ENCODE measurements at places on chromosomes 7 and 10. TPM values are rescaled to one million over a fixed set of nuclear protein-coding genes. Genes with fewer than 3 reads are reported as not detected.

Gene MYO3A
- total RNA-seq, result not detected

- H3K4me3 ChIP-seq, result no peak overlapping the region
- no peak overlapping the region for H3K27ac ChIP-seq
- DNase-seq, result no peak
Measured at GRCh38 chr7:66964411-66964810, 31.0 kb downstream of the SBDS start.

Gene ADCY1
- not detected for total RNA-seq

GRCh38 chr7:141201145-141201885, 127.5 kb downstream of the TMEM178B start:
- H3K27me3 ChIP-seq, result peaks cover 29% of the 10 kb centered on the region
- H3K4me3 ChIP-seq, result no peak overlapping the region
- no peak for DNase-seq
- H3K36me3 ChIP-seq, result no peaks in the 10 kb centered on the region
- no peak overlapping the region for H3K27ac ChIP-seq
- H3K4me1 ChIP-seq, result no peaks in the 10 kb centered on the region

Gene GPR15LG
- not detected for total RNA-seq

Gene CALD1
- 1.1 TPM for total RNA-seq

Gene ATRNL1
- total RNA-seq, result 0.41 TPM

DNA sequence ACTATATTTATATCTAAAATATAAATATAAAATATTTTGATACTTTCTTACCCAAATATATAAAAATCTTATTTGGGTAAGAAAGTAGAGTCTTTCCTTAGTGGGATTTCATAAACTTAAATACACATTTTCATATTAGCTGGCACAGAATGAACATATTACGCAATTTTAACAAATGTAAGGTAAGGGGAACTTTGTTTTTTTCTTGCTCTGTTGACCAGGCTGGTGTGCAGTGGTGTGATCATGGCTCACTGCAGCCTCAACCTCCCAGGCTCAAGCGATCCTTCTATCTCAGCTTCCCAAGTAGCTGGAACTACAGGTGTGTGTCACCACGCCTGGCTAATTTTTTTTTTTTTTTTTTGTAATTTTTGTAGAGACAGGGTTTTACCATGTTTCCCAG, 18.3 kb downstream of the CYP26A1 start:
- peaks cover 15% of the 10 kb centered on the region for H3K27me3 ChIP-seq
- no peak overlapping the region for H3K4me3 ChIP-seq

DNA sequence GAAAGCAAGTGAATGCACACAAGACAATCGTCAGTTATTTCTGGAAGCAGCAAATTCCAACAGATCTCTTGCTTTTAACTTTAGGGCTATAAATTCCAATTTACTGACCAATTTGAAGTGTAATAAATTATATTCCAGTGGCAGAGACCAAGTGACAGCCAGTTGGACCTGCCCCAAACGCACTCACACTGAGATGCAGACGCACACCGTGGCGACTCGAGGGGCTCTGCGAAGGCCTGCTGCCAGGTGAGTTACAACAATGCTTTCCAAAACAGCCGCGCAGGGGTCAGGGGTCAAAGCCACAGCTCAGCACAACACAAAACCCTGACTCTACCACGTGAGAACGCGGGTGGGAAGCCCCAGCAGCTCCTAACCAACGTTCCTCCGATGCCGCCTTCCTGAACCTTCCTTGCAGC, 97.4 kb downstream of the ZRANB1 start:
- no peaks in the 10 kb centered on the region for H3K27me3 ChIP-seq
- H3K4me1 ChIP-seq, result no peaks in the 10 kb centered on the region
- H3K27ac ChIP-seq, result no peak overlapping the region
- no peak for DNase-seq
- H3K36me3 ChIP-seq, result no peaks in the 10 kb centered on the region

- no peaks in the 10 kb centered on the region for H3K36me3 ChIP-seq
- DNase-seq, result no peak
- peaks cover 18% of the 10 kb centered on the region for H3K27me3 ChIP-seq
- no peak overlapping the region for H3K27ac ChIP-seq
- no peaks in the 10 kb centered on the region for H3K4me1 ChIP-seq
Measured at GRCh38 chr10:75814014-75814413, 382.6 kb downstream of the LRMDA start.

DNA sequence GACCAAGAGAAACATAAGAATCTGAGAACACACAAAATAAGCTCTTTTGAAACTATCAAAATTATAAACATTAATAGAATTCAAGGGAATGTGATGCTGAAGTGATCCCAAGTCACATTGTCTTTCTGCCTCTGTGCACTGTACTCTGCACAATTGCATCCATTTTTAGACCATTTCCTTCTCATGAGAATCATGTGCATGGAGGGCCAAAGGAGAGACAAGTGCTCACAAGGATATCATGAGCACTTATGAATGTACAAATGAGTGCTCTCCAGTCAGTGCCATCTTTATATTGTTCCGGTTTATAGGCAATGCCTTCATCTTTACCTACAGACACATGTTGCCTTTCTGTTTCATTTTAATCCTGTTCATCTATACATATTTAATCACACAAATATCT, 36.9 kb downstream of the MET start:
- no peak overlapping the region for H3K27ac ChIP-seq
- no peak for DNase-seq
- H3K4me3 ChIP-seq, result no peak overlapping the region
- H3K4me1 ChIP-seq, result no peaks in the 10 kb centered on the region
- peaks cover 22% of the 10 kb centered on the region for H3K27me3 ChIP-seq
- no peaks in the 10 kb centered on the region for H3K36me3 ChIP-seq

Gene RNF148
- total RNA-seq, result not detected

GRCh38 chr7:117827862-117828261, 45.4 kb downstream of the CTTNBP2 start:
- H3K36me3 ChIP-seq, result no peaks in the 10 kb centered on the region
- no peaks in the 10 kb centered on the region for H3K4me1 ChIP-seq
- H3K4me3 ChIP-seq, result no peak overlapping the region
- H3K27ac ChIP-seq, result no peak overlapping the region
- H3K27me3 ChIP-seq, result no peaks in the 10 kb centered on the region
- no peak for DNase-seq

Gene HPS1
- 46.6 TPM for total RNA-seq

- H3K4me3 ChIP-seq, result no peak overlapping the region
- no peak overlapping the region for H3K27ac ChIP-seq
- no peaks in the 10 kb centered on the region for H3K27me3 ChIP-seq
- no peaks in the 10 kb centered on the region for H3K4me1 ChIP-seq
Measured at GRCh38 chr7:8739837-8740236, 306.4 kb downstream of the NXPH1 start.

Gene AP4M1
- total RNA-seq, result 13.0 TPM

- no peak for DNase-seq
- no peaks in the 10 kb centered on the region for H3K27me3 ChIP-seq
- H3K36me3 ChIP-seq, result no peaks in the 10 kb centered on the region
- no peak overlapping the region for H3K27ac ChIP-seq
- no peak overlapping the region for H3K4me3 ChIP-seq
Measured at GRCh38 chr10:51508156-51508555, 191.2 kb downstream of the CSTF2T start.

DNA sequence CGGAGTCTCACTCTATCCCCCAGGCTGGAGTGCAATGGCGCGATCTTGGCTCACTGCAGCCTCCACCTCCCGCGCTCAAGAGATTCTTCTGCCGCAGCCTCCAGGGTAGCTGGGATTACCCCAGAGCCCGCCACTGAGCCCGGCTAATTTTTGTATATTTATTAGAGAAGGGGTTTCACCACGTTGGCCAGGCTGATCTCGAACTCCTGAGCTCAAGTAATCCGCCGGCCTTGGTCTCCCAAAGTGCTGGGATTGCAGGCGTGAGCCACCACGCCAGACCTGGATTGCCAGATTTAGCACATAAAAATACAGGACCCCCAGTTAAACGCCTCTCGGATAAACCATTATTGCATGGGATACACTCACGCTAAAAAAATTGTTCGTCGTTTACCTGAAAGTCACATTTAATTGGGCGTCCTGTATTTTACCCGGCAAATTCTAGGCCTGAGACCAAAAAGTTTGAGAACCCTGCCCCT, 375 bp upstream of the GATAD1 start:
- peak overlapping the region; percentile 83 for H3K27ac ChIP-seq
- peak overlapping the region; percentile 79 for H3K4me3 ChIP-seq
- no peaks in the 10 kb centered on the region for H3K27me3 ChIP-seq
- H3K4me1 ChIP-seq, result peaks cover 16% of the 10 kb centered on the region
- no peaks in the 10 kb centered on the region for H3K36me3 ChIP-seq
- no peak for DNase-seq

DNA sequence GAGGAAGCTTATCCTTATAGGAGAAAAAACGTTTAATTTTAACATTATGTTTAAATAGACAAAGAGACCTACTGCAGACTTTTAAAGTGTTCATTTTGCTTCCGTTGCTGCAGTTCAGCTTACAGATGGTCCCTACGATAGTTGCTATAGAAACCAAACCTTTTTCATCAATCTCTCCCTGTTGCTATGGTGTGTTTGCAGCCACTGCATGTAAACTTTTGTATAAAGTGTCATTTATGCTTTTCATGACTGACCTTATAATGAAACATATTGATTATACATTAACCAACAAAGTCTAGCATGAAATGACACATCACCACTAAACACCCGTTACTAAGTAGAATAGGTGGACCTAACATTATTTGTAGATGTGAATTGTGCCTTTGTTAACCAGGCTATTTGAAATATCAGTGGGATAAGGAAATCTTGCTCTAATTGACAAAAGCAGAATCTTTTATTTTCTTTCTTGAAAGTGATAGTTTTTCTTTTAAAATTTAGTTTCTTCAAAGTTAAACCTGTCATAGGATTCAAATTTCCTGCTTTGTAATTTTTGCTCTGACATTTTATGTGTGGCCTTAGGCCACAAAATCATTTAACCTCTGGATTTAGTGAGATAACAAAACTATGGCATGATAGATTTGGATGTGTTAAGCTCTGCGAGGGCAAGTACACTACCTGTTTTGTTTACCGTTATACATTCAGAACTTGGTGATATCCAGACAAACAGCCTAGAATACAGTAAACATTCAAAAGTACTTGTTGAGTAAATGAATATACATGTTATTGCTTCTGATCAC, 64.0 kb downstream of the CACNB2 start:
- H3K27me3 ChIP-seq, result no peaks in the 10 kb centered on the region
- H3K27ac ChIP-seq, result no peak overlapping the region
- DNase-seq, result no peak
- peaks cover 2% of the 10 kb centered on the region for H3K4me1 ChIP-seq

GRCh38 chr7:37558320-37559096, 109.8 kb upstream of the ELMO1 start:
- no peaks in the 10 kb centered on the region for H3K4me1 ChIP-seq
- peaks cover 3% of the 10 kb centered on the region for H3K27me3 ChIP-seq
- DNase-seq, result no peak
- H3K4me3 ChIP-seq, result no peak overlapping the region
- H3K36me3 ChIP-seq, result no peaks in the 10 kb centered on the region

Gene ARL3
- total RNA-seq, result 5.7 TPM

GRCh38 chr7:106257752-106258151, 27.0 kb downstream of the NAMPT start:
- DNase-seq, result no peak
- peaks cover 48% of the 10 kb centered on the region for H3K4me1 ChIP-seq
- no peak overlapping the region for H3K27ac ChIP-seq
- H3K4me3 ChIP-seq, result no peak overlapping the region
- no peaks in the 10 kb centered on the region for H3K27me3 ChIP-seq
- peaks cover 90% of the 10 kb centered on the region for H3K36me3 ChIP-seq

GRCh38 chr10:132192076-132192975, 5.6 kb downstream of the DPYSL4 start:
- H3K36me3 ChIP-seq, result peaks cover 10% of the 10 kb centered on the region
- H3K4me1 ChIP-seq, result peaks cover 4% of the 10 kb centered on the region
- peaks cover 29% of the 10 kb centered on the region for H3K27me3 ChIP-seq
- H3K27ac ChIP-seq, result no peak overlapping the region
- no peak overlapping the region for H3K4me3 ChIP-seq
- no peak for DNase-seq

DNA sequence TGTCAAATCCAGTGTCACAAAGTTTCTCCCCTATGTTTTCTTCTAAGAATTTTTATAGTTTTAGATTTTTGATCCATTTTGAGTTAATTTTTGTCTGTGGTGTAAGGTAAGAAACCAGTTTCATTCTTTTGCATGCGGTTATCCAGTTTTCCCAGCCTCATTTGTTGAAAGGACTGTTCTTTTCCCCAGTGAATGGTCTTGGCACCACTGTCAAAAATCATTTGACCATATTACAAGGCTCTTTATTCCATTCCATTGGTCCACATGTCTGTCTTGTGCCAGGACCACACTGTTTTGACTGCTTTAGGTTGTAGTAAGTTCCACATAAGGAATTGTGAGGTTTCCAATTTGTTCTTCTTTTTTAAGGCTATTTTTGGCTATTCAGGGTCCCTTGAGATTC, 64.0 kb downstream of the INPP5A start:
- H3K36me3 ChIP-seq, result peaks cover 17% of the 10 kb centered on the region
- DNase-seq, result no peak
- no peak overlapping the region for H3K27ac ChIP-seq
- H3K27me3 ChIP-seq, result no peaks in the 10 kb centered on the region

DNA sequence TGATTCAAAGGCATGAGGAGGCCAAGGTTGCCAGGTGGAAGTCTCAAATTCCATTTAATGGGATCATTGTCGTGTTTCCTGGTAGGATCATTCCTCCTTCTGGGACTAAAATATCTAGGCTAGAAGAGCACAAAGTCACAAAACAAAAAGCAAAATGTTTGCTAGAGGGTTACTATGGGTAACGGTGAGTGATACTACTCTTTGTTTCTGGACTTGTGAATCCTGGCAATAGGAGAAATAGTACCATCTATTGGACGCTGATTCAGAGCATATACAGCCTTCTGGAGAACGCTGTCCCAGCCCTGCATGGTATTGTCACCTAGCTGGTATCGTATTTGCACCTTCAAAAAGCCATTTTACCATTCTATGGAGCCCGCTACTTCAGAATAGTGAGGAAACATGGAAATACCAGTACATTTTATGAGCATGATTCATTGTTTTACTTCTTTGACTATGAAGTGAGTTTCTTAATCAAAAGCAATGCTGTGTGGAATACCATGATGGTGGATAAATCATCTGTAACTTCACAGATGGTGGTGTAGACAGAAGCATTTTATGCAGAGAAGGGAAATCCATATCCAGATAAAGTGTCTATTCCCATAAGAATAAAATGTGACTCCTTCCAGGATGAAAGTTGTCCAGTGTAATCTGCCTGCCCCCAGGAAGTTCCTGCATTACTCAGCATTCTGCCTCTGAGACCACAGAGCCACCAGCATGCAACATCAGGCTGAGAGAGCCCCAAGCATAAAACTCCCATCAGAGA, 361.0 kb downstream of the ETV1 start:
- no peaks in the 10 kb centered on the region for H3K27me3 ChIP-seq
- no peak overlapping the region for H3K27ac ChIP-seq
- no peaks in the 10 kb centered on the region for H3K4me1 ChIP-seq
- H3K4me3 ChIP-seq, result no peak overlapping the region

Gene PKD1L1
- total RNA-seq, result 0.10 TPM

DNA sequence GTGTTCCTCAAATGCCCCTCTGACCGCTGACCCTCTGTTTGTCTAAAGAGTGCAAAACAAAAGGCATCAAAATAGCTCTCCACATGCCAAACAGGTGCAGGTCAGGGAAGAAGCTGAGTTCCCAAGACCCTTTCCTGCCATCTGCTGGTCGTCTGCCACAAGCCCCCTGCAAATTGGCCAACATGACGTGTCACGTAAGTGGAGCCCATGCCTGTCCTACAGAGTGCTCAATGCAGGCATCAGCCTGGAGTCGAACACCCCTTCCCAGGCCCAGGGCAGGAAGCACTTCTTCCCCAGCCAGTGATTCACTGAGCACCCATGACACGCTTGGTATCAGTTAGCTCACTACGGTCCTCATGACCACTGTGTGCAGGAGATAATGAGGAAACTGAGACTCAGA, 14.1 kb downstream of the TMEM72 start:
- H3K4me3 ChIP-seq, result no peak overlapping the region
- no peaks in the 10 kb centered on the region for H3K36me3 ChIP-seq
- H3K4me1 ChIP-seq, result no peaks in the 10 kb centered on the region
- no peak for DNase-seq
- no peaks in the 10 kb centered on the region for H3K27me3 ChIP-seq

Measured in activated naive CD8-positive, alpha-beta T cell treated with anti-CD3 and anti-CD28 coated beads for 36 hours (primary cell).